ENCODE measurements at places on chromosomes 3 and 15. TPM values are rescaled to one million over a fixed set of nuclear protein-coding genes. Genes with fewer than 3 reads are reported as not detected.

The KIF9 gene
- 5.8 TPM for total RNA-seq

The LARP6 gene
- not detected for total RNA-seq

DNA sequence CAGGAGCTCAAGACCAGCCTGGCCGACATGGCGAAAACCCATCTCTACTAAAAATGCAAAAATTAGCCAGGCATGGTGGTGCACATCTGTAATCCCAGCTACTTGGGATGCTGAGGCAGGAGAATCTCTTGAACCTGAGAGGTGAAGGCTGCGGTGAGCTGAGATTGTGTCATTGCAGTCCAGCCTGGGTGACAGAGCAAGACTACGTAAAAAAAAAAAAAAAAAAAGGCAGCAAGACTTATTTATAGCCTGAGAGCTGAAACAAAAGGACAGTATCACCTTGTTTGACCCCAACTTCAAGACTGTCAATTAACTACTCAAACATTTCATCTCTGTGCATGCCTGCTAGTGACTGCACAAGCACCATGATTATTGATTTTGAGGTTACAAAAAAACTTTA lies 478.9 kb upstream of the GBE1 start:
- DNase-seq = no peak

GRCh38 chr3:128559486-128560225 lies 66.7 kb upstream of the GATA2 start:
- no peak for DNase-seq

GRCh38 chr15:84598993-84599392 lies 1.8 kb upstream of the ZSCAN2 start:
- DNase-seq = no peak

DNA sequence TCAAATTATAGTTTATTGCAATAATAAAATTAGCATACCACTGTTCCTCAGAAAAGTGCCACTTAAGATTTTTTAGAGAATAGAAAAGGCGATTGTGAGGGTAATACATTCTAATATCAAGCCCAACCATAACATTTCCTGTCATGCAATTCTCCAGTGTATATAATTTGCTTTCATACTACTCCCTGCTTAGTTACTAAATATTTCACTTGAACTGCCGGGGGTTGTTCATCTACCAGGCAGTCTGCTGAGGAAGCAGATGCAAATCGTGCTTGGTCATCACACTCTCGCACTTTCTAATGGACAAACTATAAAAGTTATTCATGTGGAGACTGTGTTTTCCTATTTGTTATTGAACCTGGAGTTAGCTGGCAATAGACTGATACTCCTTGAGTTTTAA lies 645.6 kb upstream of the CBLB start:
- DNase-seq = no peak

DNA sequence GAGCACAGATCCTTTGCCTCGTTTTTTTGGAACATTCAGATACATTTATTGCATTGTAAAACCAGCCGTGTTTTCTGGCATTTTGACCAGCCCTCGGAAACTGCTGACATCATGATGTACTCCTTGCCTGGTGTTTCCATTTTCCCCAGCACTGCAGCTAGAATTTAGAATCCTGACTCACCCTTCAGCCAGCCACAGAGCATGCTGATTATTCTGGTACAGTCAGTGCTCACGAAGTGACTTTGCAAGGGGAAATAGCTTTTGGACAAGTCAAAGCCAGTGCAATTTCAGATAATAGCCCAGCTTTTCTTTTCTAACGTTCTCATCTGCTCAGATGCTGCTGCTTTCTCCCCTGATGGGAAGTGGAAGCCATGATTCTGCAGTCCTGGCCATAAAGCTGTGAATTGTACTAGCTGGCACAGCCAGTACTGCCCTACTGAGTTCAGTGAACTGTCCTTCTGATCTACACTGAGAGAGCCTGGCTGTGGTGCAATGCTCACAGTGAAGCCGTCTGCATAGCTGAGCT lies 12.1 kb upstream of the CNBP start:
- DNase-seq = no peak

DNA sequence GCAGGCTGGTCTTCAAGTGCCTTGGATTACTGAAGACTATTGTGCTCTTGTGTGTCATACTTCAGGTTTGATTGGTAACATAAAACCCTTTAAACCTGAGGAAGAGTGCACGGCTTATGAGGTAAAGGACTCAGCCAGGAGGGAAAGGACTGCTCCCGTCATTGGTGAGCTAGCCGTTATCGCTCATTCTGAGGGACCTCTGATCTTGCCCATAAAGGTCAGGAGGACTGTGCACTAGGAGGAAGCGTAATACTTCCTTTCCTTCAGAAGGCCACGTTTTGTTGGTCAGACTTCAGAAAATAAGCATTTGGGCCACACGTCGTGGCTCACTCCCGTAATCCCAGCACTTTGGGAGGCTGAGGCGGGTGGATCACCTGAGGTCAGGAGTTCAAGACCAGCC lies 37.7 kb downstream of the PXK start:
- DNase-seq = no peak

All from CD8-positive, alpha-beta memory T cell (primary cell).